Hematopoietic multipotent progenitor cell treated with erythropoietin and hydrocortisone succinate and interleukin-3 and kit ligand, for 8 days (in vitro differentiated cells): ENCODE measurements at places on chromosomes 3 and 15.
A peak's percentile ranks its signal among the peaks of the same experiment; 100 is the strongest.

DNA sequence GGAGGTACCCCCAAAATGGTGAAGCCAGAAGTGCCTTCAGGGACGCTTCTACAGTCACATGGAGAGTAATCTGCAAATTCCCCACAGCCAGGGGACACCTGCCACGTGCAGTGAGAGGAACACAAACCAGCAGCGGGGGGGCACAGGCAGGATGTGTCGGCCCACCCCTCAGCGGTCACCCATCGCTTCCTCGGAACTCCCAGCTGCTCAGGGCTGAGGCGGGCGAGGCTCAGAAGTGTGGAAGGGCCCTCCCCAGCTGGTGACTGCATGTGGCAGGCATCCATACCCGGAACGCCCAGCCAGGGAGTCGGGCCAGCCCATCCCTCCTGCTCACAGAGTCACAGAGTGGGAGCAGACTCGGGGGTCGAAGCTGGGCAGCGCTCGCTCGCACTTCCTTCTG is 63.7 kb downstream of the SLC12A8 start:
- no peak for DNase-seq

- DNase-seq: no peak
Measured at GRCh38 chr15:98667521-98668179, 19.3 kb downstream of the IGF1R start.

DNA sequence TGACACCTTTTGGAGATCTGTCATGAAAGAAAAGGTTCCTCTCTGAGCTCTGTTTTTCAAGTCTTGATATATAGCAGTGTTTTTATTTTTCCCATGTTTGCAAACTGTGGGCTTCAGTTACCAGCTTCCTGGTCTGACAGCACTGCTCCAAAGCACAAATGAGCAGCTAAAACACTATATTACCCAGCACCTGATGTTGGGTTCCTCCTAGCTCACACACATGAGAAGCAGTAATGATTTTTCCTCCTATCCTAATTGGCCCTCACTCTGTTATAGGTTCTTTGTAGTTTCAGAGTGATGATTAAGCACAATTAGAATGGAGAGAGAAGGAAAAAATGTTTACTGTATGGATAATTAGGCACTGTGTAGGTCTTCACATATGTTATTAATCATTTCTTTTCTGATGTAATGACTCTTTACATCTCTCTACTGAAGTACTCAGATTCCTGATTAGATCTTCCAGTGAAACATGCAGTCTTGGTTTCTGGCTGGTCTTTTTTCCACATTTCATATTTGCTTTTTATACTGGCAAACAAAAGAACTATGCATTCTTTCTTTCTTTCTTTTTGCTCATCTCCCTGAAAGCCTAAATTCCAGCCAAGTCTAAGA is 939.7 kb downstream of the NSUN3 start:
- no peak for DNase-seq

DNA sequence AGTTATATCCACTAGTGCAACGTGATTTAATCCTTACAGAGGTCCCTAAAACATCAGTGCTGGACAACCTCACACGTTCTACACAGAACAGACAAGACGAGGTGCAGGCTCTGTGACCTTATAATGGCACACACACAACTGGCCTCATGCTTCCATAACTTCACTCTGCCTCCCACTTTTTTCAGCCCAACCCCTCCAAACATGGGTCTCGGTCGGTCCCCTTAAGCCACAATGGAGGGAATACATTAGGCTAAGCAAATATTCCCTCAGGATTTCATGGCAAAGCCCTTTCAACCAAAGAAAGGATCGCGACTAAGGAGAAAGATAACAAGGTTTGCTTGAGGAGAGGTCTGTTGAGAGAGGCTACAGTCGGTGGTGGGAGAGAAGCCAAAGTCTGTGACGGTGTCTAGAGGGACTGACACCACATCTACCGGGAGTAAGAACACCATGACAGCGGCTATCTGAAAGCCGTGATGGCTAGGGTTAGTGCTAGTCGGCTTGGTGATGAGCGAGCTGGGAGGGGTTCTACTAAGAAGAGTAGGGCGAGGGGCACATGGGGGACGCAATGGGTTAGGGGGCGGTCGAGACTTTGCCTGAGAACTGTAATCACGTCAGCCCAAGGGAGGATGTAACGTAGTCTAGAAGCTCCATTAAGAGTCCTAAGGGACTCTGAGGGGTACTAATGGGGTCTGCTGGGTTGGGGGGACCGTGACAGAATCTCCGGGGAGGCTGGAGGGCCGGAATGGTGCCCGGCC is 1.0 kb downstream of the MYO9A start:
- peak; percentile 38 for DNase-seq

GRCh38 chr3:20769430-20769829 is 583.4 kb upstream of the SGO1 start:
- no peak for DNase-seq
